ENCODE measurements at places on chromosomes 1 and 21.

DNA sequence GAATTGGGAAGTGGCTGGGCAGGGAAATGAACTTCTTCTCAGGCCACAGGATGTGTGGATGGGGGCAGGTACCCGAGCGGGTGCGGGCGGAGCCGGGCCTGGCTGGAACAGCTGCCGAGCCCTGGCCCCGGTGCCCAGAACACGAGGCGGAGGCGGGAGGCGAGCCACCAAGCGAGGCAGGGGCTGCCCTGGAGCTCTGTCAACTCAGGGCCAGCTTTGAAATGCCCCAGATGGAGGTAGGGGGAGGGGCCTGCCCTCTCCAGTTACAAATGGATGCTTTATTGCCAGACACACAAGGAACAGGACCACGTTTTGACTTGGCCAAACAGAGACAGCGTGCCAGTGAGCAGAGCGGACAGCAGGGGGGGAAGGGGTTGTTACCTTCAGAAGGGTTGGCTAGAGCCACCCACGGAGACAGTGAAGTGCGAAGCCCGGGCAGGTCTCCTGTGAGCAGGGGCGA lies 240.4 kb downstream of the SDCCAG8 start:
- DNase-seq: no peak

- DNase-seq: no peak
Observed at GRCh38 chr21:36835383-36835795, 131.1 kb downstream of the HLCS start.

- no peak for DNase-seq
Observed at GRCh38 chr1:112034277-112034676, 44.8 kb upstream of the KCND3 start.

DNA sequence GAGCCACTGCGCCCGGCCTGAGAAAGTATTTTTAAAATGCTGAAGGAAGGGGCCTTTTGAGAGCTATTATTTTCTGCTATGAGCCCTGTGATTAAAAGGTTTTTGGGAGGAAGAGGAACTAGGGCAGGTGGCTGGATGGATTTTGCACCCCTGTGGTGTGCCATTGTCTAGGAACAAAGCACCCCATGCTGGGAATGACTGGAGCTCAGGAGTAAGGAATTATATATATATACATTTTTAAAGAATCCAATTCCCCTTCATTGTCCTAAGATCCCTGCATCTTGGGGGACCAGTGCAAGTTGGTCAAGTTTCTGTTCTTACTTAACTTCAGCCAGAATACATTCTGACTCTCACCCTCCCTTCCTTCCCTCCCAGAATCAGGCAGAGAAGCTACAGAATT lies 91.6 kb downstream of the ZNF648 start:
- DNase-seq: no peak

GRCh38 chr1:211641044-211641800 lies 34.2 kb downstream of the NEK2 start:
- no peak for DNase-seq

DNA sequence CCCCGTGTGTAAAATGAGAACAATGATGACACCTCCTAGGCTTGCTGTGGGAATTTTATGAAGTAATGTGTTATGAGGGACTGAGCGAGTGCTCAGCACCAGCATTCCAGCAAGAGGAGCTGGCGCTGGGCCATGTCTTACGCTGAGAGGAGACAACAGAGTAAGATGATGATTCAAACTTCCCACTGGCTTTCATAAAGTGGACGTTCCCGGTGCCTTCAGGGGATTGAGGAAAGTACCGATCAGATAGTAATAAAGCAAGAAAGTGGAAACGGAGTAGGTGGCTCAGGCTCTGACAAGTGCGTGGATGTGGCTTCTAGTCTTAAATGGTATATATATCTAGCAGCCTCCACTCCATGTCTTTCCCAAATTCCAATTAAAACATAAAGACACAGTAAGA lies 23.8 kb downstream of the EPHA10 start:
- no peak for DNase-seq

GRCh38 chr1:156657741-156658319 lies 15.9 kb downstream of the BCAN start:
- DNase-seq: no peak

DNA sequence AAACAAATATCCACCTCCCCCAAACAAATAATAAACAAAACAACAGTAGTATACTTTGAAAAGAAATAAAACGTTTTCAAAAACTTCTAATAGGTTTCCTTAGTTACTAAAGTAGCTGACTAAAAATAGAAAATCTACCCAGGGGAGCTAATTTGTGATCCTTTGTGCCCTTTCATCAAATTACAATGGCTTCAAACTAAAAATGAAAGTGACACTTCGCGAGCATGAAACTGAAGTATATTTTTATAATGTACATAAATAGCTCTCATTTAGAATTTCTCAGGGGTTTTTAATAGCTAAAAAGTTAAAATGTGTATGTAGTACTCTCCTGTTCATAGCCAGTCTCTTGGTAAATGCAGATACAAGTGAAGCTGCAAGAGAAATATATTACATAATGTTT lies 78.4 kb downstream of the BRINP3 start:
- no peak for DNase-seq

DNA sequence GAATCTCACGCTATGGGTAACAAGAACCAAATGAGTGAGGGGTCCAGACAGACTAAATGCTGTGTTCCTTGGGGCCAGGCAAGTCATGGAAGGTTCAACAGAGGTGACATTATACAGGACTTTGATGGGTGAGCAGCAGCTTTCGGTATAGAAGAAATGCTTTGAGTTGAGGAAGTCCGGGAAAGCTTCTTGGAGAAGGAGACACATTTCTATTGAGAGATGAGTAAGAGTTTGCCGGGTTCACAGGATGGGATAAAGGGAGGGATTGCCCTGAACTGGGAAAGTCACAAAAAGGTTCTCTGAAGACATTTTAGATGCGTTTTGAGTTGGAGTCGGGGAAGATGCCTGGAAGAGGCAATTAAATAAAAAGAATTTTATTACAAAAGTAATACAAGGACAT lies 580 bp upstream of the AZIN2 start:
- DNase-seq: no peak

DNA sequence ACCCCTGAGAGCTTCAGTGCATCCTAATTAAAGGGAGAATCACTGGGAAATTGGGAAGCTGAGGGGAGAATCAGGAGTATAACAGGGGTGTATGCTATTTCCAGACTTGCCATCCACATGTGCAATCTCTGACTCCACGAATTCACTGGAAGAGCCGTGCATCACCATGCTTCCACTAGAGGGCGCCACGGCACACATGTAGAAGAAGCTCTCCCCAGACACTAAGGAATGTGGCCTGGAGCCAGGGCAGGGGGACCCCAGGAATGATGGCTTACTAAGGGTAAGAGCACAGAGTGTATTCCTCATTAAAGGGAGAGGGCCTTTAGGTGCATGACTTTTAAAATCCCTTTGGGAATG lies 81.5 kb downstream of the ABCA4 start:
- peak; percentile 96 for DNase-seq

DNA sequence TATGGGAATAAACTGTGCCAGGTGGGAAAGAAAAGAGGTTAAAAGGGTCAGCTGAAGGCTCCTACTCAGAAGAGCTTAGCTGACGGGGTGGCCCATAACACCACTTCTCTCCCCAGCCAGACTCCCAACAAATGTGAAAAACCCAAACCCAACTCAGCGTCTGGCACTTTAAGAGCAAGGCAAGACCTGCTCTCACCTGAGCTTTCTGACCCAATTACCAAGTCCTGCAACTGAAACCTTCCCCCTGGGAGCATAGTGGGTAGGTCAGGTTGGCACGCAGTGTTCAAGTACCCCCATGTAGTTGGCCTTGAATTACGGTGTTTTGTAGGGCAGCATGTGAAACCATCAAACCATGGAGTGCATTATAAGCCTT lies 3.2 kb downstream of the IRF6 start:
- no peak for DNase-seq

GRCh38 chr1:170669586-170670530 lies 5.9 kb downstream of the PRRX1 start:
- no peak for DNase-seq

DNA sequence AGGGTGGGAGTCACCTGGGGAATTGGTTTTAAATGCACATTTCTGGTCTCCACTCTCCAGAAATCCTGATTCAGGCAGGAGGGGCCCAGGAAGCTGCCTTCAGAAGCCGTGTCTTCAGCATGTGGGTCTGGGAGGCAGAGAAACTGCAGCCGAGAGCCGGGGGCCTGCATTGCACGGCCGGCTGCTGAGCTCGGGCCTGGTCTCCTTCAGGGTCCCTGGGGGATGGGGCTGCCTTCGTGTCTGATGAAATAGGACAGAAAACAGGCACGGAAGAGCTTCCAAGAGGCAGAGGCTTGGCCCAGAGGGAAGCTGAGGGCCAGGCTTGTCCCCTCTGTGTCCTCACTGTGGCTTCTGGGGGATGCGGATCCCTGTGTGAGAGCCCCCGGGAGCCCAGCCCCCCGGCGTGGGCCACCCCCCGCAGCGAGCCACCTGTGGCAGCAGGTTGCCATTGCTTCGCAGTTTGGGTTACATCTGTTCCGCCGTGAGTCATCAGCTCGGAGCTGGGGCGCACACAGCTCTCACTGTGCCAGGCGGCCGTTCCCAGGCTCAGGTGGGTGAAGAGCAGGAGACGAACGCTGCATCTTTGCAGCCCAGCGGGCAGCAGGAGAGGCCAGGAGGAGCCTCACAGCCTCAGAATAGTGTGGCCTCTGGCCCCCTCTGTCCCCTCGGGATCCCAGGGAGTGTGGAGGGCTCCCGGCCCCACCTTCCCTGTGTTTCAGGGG lies 72.4 kb downstream of the AJAP1 start:
- no peak for DNase-seq

- peak; percentile 72 for DNase-seq
Observed at GRCh38 chr1:158121604-158122254, 59.0 kb upstream of the CD1D start.

- DNase-seq: no peak
Observed at GRCh38 chr1:10820422-10820821, 24.0 kb upstream of the CASZ1 start.

- DNase-seq: no peak
Observed at GRCh38 chr1:35650416-35650815, 9.1 kb upstream of the PSMB2 start.

DNA sequence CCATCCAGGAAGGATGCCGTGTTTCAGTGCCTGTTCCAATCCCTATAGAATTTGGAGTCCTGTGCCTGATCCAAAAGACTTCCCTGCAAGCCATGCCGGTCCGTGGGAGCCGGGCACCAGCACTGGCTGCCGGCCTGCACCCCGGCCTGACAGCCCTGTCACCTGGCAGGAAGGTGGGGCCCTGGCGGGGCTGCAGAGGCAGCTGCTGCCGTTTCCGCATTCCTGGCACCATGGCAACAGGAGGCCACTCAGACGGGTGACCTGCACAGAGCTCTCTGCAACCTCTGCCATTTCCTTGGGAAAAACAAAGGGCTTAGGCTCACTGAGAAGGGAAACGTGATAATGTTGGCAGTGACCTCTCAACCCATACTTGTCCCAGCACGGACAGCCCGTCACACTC lies 63.2 kb upstream of the TMEM51 start:
- DNase-seq: peak; percentile 83

DNA sequence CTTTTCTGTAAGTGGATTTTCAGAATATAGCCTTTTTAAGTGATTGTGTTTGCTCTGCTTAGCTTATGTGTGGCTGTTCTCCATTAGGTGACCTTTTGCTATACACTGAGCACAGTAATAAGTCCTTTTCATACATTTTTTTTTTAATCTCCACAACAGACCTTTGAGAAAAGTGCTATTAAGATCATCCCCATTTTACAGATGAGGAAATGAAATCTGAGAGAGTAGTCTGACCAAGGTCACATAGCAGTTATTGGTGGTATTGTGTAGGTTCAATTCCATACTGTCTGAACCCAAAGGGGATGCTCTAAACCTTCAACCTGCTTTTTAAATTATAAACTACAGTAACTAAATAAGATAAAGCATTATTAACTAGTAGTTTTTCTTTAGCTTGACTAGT lies 1.7 kb downstream of the PRRC2C start:
- DNase-seq: no peak

- DNase-seq: no peak
Observed at GRCh38 chr1:220702733-220703270, 12.6 kb downstream of the C1orf115 start.

DNA sequence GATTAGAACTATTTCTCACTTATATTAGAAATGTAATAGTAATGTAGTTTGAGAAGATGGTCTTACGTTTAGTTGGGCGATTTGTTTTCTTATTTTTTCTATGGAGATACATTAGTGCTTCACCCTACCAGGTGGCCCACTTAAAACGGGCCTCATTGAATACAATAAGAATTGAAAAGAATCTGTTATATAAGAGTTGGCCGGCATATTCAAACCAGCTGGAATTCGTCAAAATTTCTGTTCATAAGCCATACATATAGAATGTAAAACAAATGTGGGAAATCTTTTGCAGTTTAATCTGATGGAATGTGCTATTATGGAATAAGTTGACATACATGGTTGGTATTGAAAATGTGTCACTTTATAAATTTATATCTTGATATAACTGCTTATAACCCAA lies 96.4 kb upstream of the C1orf105 start:
- DNase-seq: no peak

DNA sequence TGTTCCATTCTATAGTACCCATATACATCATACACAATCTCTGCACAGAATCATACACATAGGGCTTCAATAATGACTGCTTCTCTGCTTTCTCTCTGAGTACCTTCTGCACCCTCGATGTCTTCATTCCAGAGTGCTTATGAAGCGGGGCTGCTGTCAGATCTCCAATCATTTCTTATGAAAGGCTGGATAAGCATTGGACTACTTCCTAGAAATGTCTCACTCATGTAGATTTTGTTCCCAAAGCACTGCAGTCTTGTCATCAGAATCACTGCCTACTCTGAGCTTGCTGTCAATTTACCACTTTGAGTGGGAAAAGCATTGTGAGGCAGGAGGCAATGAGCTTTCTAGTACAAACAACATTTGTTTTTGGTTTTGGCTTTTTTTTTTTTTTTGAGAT lies 179.0 kb downstream of the SLC35F3 start:
- DNase-seq: no peak

GRCh38 chr1:208724079-208724478 lies 479.9 kb upstream of the PLXNA2 start:
- no peak for DNase-seq

- DNase-seq: peak; percentile 24
Observed at GRCh38 chr1:109740615-109741373, at the start of gene GSTM3. Gene GSTM3, minus strand, starts transcription at chr1:109741038. Its CDS starts 751 bp downstream, at chr1:109740287.

DNA sequence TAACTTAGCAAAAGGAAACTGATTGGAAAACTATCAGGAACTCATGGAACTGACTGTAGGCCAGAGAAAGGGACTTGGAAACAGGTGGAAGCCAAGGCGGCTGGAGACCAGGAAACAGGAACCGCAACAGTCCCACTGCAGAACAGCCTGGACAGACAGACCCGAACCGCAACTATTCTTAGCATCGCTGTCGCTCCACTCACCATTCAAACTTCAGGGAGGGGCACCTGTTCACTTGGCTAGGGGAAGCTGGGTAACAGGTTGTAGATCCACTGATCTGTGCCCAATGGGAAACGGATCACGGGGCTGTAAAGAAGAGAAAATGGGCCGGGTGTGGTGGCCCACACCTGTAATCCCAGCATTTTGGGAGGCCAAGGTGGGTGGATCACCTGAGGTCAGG lies 61.9 kb downstream of the CLSTN1 start:
- DNase-seq: no peak
